ENCODE measurements at places on chromosomes 6 and 20.

DNA sequence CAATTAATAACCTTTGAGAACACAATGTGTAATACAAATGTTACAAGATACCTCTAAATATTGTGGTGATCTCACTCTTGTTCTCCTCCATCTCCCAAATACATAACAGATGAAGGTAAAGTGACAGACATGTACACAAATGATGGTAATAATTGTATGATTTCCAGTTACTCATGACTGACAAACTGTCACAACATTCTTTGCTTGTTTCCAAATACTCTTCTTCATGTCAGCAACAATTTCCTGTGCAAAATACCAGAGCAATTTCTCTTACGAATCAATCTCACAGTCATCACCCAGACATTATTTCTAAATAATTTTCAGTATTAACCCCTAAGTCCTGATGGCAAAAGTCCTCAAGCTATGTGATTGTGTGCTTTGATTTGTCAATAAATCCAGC, 92.9 kb downstream of the RPS12 start:
- no peak for DNase-seq

DNA sequence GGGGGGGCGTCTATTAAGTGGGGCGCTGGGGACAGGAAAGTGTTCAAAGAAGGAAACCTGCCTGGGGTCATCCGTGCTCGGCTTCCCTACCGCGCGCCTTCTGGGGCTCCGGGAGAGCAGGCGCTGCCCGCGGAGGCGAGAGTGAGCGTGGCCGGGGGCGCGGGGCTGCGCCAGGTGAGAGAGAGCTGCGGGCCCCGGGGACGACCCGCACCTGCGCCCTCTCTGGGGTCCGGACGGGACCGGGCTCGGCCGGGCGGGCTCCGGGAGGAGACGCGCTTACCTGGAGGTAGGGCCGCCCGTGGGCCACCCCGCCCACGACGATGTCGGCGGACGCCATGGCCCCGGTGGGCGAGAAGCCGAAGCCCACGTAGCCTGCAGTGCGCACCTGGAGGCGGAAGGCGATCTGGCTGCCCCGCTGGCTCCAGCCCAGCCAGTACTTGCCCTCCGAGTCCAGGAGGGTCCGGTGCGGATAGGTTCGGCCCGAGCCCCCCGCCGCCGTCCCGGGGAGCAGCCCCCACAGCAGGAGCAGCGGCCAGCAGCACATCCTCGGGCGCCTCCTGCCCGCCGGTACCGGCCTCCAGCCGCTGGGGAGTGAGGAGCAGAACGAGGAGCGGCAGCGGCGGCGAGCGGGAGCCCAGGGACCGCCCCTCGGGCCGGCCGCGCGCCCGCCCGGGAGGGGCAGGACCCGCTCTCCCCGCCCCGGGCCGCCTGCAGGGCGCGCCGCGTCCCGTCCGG, at the start of gene MOXD1:
Gene MOXD1, minus strand, starts transcription at position 593 of the 735 bp plus-strand sequence. Its CDS starts 49 bp downstream, at position 544.
- no peak for DNase-seq

DNA sequence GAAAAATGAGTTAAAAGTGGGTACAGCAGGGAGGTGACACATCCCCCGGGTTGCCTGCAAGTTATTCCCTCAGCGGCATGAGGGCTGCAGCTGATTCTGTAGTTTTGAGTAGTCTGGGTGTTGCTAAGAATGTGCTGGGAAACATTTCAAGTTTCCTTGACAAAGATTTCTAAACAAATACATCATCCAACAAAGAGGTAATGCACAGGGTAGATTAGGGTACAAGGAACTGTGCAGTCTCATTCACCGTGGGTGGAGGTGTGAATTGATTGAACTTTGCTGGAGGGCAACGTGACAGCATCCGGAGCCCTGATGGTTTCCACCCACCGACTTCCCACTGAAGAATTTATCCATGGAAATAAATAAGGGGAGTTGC, 21.8 kb downstream of the CASS4 start:
- no peak for DNase-seq

DNA sequence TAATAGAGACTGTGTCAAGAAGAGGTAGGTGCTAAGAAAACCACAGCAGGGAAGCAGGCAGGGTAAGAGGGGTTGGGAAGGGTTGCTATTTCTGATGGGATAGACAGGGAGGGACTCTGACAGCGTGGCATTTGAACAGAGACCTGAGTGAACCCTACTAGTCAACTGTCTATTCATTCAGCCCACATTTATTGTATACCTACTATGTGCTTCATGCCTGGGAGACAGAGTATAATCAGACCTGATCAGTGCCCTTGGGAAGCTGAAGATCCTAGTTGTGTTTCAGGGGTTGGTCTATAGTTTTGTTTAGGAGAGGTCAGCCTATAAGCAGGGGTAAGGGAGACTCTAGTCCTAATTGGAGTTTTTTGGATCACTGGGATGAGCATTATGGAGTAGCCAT, 14.9 kb upstream of the CAPN11 start:
- DNase-seq: no peak

All from activated T-helper 1 cell treated with anti-CD3 and anti-CD28 coated beads, Interleukin-2, amount 50 U/mL, for 16 hours (primary cell).